Amniotic epithelial cell (primary cell): ENCODE measurements at places on chromosomes 12 and 14.

- no peak for DNase-seq
Measured at GRCh38 chr12:124601706-124602105, 34.3 kb upstream of the NCOR2 start.

DNA sequence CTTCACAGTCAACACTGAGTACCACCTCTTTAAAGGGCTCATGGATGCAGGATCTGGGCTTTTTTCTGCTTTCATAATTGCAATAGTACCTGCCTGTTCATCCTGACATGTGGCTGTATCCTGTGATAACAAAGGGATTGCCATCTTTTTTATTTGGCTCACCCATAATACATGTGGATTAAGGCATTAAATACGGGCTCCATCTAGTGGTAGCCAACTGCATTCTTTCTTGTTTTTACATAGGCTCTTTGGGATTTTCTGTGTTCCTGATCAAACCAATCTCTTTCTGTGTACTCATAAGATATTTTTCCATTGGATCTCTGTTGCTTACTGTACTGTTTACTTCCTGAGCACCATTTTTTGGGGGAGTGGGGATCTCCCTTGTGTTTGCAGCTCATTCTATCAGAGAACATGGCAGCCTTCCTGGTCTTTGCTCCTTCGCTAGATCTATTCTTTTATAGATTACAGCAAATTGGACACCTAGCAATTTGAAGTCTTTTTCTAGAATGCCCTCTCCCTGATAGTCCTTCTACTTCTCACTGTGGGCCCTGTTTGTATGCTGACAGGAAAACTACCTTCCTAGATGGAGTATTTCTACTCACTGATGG, 723.4 kb upstream of the MDGA2 start:
- peak; percentile 55 for DNase-seq

- no peak for DNase-seq
Measured at GRCh38 chr12:759628-760027, 7.2 kb downstream of the WNK1 start.

GRCh38 chr12:2752676-2753371, 41.9 kb upstream of the FKBP4 start:
- peak; percentile 29 for DNase-seq

- no peak for DNase-seq
Measured at GRCh38 chr14:75254381-75254822, 24.2 kb upstream of the FOS start.

DNA sequence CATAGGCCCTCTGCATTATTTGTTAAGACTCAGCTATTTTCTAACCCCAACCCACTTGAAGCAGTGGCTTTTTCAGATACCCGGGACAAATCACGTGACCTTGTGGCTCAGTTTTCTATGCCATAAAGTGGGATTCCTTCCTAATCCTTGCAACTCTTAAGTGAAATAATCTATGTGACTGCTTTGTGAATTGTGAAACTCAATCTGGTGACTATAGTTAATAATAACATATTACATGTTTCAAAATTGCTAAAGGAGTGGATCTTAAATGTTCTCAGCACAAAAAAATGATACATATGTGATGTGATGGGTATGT, 17.3 kb downstream of the EML1 start:
- DNase-seq = no peak

GRCh38 chr14:105195522-105196264, 14.6 kb upstream of the NUDT14 start:
- no peak for DNase-seq

- DNase-seq = no peak
Measured at GRCh38 chr14:72535485-72535884, 358.4 kb downstream of the DPF3 start.

DNA sequence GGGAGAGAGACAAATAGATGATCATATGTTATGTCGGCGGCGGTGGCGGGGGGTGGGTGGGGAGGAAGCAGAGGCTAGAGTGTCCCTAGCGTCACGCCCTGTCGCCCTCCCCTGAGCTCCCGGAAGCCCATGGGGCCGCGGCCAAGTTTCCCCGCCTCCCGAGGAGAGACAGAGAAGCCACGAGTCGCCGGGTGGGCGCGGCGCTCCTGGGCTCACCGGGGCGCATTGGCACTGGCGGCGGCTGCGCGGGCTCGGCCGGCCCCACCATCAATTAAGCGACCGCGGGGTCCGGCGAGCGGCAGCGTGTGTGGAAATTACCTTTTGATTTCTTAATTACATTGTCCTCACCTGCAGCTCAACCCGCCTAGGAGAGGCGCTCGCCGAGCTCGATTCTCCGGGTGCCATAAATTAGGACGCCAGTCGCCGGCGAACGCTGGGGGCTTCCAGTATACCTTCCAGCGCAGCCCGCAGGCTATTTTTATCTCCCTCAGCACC, 119.9 kb upstream of the LHX5 start:
- no peak for DNase-seq

DNA sequence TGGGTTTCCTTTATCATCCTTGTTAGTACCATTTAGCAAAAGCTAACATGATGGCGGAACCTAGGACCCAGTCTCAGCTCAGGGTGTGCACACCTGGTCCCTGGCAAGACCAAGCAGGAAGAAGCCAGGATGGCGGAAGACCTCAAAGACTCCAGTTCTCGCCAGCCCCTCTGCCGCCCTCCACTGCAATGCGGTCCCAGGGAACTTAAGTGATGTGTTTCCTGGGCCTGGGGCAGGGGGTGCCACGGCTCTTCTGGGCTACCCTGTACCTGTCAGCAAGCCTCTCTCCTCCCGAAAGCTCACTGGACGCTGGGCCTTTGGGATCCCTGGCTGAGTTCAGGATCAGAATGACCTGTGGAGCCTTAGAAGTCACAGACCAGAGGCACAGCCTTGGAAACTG, 71.3 kb downstream of the FBXL14 start:
- DNase-seq = no peak

DNA sequence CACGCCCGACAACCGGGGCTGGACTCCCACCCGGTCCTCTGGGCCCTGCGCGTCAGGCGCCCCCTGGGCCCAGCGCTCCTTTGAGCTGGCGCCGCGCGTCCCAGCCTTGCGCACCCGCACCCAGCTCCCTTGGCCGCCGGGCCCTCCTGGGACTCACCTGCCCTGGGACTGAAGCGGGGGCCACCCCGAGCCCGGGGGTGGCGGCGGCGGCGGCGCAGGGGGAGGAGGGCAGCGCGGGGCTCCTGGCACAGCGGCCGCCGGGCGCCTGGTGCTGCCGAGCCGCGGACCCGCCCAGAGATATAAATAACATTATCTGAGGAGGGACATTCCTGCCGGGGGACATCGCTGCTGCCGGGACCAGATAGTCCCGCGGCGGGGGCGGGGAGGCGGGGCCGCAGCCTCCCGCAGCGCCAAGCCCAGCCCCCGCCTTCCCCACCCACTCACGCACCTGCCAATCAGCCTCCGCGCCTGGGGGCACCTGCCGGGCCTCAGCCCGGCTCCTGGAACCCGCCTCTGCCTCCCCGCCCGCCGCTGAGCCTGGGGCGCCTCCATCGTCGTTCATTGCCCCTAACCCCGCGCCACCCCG, at the start of gene SPTB:
Gene SPTB (minus strand): TSS at position 273 of the 586 bp plus-strand sequence. CDS start 56,813 bp downstream, outside the sequence.
- no peak for DNase-seq

DNA sequence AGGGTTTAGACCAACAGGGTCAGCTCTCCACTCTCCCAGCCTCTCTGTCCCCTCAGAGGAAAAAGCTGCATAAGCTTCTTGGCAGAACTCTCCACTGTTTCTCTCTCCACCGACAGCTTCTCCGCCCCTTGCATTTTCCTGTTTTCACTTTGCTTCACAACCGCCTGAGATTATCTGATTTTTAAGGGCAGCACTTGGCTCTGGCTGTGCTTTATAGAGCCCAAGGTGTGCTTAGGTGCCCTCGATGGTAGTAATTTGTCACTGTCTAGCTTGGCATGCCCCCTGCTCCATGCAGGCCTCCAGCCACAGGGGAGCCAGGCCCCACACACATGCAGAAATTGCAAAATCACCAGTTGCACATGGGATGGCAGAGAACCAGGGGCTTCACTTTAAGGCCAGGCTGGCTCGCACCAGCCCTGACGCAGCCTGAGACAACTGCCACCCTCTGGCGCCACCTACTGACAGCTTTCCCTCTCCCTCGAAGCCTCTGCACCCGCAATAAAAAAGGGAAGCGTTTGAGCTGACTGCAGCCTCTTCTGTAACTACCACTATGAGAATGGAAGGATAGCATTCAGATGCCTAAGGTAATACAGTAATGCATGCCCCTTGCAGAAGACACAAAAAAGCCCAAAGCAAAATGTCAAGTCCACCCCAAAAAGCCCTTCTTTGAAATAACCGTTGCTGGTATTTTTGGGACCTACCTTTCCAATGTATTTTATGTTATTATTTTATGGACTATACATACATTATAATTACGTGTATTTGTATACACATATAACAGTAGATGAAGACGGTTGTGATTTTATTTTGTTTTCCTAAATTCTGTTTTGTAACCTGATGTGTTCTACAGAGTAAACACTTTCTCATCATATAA, 32.0 kb upstream of the RIMBP2 start:
- DNase-seq = peak; percentile 41

DNA sequence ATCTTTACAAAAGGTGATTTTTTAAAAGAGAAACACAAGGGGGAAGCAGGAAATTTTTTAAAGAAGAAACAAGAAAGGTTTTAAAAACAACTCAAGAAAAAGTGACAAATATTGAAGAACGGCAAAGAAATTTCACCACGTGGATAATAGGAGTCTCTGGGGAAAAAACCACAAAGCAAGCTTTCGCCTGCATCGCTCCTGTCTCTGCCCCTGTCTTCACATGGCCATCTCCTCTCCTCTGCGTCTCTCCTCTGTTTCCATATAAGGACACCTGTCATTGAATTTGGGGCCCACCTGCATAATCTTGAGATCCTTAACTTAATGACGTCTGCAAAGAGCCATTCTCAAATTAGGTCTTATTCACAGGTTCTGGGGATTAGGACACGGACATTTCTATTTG, 175.8 kb downstream of the ETV6 start:
- no peak for DNase-seq

DNA sequence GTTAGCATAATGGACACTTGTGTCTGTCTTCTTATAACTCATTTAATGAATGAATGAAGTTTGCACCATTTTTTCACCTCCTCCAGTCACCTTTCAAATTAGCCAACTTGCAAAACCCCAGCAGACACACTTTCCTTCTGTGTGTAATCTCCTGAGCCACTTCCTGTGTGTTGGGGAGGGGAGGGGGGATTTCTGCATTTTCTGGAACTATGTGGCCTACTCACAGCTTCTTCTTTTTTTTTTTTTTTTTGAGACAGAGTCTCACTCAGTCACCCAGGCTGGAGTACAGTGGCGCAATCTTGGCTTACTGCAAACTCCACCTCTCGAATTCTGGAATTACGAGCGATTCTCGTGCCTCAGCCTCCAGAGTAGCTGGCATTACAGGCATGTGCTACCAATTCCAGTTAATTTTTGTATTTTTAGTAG, 4.1 kb upstream of the SERPINA1 start:
- peak; percentile 84 for DNase-seq

DNA sequence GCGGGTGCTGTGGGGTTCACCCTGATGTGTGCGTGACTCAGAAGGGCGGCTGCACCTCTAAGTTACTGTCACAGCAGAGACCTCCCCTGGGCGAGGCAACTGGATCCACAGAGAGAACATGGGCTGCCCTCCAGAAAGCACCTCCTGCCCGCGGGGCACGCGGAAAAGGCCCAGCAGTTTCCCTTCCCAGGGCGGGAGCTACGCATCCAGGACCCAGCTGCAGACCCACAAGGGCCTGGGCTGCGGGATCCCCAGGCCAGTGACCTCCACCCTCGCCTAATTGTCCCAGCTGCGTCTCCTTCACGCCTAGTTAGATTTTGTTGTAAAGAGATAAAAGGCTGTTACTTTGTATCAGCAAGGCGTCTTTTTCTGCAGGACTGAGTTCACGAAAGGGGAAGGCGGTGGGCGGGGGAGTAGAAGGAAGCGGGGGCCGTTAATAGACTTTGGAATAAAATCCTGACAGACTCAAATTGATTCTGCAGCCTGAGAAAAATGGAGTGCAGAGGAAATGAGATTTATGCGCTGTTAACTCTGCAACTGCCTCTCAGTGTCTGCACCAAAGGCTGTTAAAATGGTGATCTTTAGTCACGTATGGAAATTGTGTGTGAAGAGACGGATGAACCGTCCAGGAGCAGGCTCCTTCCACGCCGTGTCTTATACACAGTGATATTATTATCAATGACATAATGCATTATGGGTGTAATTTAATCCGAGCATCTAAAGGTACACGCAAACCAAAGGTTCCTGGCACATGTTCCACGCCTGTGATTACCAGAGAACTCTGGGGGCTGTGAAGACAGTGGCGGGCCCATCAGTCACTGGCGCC, 65.9 kb upstream of the FBRSL1 start:
- no peak for DNase-seq
